Stimulated activated CD8-positive, alpha-beta memory T cell treated with anti-CD3 and anti-CD28 coated beads, Interleukin-4, amount 100 ng/mL, for 4 hours (primary cell): ENCODE measurements at places on chromosomes 4 and X.

DNA sequence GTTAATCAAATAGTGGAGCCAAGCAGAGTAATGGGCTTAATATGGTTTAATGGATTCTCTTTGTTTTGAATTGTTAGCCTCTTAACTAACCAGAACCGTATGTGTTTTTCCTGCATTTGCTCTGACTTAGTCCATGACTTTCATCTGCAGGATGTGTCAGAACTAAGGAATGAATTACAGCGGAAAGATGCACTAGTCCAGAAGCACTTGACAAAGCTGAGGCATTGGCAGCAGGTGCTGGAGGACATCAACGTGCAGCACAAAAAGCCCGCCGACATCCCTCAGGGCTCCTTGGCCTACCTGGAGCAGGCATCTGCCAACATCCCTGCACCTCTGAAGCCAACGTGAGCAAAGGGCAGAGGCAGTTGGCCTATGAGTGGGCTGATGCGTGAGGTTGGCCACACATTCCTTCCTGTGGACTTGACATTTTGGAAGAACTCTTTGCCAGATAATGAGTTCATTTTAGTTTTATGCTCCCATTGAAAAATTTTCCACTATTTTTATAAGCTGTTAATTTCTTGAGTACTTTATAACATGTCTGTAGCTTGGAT lies 9.1 kb downstream of the MED28 start:
- DNase-seq = no peak

DNA sequence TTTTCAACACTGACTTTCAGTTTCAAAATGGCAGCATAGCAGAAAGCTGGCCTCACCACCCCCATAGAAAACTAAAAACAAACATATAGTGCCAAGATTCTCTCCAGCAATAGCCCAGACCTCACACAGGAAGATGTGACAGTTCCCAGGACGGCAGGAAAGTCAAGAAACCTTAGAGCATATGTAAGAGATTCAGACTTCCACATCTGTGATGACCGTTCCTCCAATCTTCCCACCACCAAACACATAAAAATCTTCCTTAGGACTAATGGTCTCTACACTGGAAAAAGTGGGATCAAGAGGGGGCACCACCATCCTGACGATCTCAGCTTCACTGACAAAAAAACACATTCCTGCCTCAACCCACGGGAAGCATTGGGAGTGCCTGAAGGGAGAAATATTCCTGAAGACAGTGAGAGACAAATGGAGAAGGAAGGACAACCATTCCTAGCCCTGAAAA lies 134.1 kb upstream of the CPXCR1 start:
- no peak for DNase-seq

DNA sequence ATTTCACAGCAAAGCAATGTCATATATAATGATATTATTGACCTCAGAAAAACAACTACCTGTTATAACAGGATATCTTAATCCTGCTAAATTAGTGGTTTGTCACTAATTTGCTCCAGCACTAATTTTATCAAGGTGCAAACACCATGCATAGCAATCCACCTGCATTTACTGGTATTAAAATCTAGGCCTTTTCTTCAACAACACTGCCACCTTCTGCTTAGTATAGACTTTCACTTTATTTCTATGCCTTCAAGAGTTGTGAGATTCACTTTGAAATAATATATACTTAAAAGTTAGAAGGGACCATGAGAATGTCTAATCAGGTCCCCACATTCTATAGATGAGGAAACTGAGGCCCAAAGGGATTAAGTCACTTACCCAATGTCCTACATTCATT lies 82.1 kb upstream of the IQCM start:
- DNase-seq = no peak

DNA sequence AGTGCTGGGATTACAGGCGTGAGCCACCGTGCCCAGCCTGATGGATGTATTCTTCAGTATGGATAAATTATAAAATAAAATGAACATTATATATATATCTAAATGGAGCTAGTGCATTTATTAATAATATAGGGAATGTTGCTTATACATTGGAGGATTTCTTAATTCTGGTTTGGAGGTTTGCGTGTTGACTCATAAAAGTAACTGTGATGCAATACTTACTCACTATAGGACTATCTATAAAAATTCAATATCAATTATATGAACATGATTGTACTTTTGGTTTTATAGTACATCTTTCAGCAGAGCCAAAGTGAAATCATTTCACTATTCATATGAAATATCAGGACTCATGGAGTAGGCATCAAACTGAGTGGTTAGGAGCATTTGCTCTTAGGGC lies 3.2 kb upstream of the AREG start:
- DNase-seq = no peak

DNA sequence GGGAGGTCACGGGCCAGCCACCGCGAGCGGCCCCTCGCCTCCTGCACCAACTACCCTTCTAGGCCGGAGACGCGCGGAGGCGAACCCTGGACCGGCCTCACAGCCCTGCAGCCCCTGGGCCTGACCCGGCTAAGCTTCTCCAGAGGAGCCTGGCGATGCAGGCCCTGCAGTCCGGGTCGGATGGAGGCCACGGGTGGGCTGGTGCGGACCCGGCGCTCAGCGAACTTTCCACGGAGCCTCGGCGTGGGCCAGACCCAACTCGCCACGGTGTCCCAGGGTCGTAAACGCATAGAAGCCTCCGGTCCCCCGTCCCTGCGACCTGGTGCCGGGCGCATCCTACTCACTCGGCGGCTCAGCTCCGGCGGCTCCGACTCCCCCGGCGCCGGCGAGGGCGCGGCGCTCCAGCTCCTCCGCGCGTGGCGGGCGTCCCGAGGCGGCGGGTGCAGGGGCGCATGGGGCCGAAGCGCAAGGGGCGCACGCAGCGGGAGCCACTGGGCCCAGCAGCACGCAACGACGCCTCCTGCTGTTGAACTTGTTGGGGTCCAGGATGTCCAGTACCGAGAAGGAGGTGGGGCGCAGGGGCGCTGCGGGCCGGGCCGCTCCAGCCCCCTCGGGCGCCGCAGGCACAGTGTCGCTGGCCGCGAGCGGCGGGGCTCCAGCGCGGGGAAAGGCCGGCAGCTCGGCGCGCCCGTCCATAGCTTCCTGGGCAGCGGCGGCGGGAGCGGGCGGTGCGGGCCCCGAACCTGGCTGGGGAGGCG lies 427 bp downstream of the NKX1-1 start:
- DNase-seq = no peak

DNA sequence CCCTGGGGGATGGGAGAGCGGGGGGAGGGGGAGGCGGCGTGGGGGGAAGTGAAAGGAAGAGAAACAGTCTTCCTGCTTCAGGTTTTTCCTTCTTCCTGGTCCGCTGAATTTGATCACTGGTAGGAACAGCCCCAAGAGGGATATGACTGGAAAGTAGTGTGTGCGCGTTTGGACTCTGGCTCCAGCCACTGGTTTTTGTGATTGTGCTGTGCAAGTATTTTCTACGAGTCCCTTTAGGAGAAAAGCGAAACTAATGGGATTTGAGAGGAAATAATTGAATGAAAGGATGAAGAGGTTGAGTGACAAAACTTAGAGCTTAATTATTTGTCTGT lies 836 bp downstream of the PRRG1 start:
- DNase-seq = no peak

DNA sequence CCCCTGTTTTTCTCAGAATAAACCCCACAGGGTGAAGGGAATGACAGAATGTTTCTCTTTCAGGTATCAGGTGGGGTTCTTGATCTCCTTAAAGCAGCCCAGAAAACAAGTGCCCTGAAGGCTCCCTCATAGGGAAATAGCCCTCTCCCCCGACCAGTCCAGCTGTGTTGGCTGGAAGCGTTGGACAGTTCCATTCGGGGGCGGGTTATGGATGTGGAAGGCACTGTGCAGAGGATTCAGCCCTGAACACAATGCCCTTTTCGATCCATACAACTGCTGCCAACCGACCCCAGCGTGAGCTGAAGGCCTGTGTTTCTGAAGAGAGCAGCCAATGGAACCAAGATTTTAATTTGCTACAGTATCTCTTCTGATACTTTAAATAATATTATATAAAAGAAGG lies 41.5 kb downstream of the SEL1L3 start:
- DNase-seq = no peak

GRCh38 chrX:83077606-83078005 lies 430.5 kb upstream of the POU3F4 start:
- DNase-seq = no peak

DNA sequence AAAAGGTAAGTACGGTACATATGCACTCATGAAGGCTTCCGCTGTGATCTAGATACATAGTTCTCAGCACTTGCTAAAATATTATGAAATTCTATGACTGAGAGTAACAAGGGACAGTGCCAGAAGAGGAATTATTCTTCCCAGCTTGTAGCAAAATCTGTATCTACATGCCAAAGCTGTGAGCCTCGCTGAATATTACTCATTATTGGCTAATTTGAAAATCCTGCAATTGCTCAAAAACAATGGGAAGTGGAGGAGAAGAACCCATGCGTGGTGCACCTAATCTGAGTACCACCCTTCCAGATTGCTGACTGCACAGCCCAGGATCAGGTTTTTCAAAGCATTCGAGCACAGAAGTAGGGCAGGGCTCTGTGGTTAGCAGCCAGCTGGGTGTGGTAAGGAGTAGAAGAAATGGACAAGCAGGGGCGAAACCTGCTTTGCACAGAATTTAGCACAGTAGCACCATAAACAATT lies 17.4 kb upstream of the PDCL2 start:
- DNase-seq = no peak

- no peak for DNase-seq
Observed at GRCh38 chr4:168618577-168619265, 121.9 kb downstream of the PALLD start.

DNA sequence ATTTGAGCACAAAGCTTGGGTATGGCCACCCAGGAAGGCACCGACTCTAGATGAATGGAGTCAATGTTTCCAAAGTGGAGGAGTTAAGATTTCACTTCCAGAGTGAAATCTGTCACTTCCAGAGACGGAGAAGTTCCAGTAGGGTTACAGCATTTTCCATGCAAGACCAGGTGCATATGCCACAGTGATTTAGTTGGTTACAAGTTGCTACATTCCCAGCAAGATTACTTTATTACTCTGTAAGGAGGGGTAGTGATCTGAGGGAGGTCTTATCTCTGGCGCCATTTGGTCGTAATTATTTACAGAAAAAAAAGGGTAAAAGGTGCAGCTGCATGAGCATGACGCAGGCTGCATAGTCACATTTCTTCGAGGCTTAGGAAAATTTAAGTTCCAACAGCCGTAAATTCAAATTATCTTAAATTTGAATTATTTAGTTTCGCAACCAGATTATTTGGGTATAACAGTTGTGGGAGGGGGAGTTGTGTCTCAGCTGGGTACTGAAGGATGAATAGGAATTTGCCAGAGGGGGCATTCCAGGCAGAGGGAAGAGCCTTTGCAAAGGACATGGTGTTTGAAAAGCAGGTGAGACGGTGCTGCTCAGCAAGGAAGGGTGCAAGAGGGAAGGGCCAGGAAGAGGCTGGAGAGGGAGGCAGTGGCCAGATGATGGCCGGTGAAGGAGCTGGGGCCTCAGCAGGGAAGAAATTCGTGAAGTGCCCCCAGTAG lies 17.4 kb upstream of the AFAP1 start:
- no peak for DNase-seq

DNA sequence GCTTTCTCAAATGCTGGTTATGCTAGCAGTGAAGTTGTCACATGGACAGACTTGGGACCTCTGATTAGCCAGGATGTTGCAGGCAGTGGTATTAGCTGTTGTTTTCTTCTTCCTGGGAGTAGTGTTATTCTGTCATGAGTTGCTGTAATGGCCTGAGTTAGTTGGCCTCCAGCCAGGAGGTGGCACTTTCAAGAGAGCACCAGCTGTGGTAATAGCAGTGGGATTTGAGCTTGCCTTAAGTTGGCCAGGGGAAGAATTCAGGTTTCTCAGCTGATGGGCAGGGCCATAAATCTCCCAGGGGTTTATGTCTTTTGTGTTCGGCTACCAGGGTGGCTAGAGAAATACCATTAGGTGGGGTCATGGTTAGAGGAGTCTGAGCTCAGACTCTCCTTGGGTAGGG lies 132.6 kb downstream of the GLUD2 start:
- DNase-seq = no peak

GRCh38 chr4:40182001-40182400 lies 14.8 kb upstream of the RHOH start:
- no peak for DNase-seq

DNA sequence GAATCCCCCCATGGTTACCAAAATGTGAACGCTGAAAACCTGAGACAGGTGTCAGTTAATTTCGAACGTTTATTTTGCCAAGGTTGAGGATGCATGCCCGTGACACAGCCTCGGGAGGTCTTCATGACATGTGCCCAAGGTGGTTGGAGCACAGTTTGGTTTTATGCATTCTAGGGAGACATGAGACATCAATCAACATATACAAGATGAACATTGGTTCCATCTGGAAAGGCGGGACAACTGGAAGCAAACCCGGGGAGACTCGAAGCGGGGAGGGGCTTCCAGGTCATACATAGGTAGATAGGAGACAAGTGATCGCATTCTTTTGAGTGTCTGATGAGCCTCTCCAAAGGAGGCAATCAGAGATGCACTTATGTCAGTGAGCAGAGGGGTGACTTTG lies 11.0 kb upstream of the SH3BP2 start:
- no peak for DNase-seq

DNA sequence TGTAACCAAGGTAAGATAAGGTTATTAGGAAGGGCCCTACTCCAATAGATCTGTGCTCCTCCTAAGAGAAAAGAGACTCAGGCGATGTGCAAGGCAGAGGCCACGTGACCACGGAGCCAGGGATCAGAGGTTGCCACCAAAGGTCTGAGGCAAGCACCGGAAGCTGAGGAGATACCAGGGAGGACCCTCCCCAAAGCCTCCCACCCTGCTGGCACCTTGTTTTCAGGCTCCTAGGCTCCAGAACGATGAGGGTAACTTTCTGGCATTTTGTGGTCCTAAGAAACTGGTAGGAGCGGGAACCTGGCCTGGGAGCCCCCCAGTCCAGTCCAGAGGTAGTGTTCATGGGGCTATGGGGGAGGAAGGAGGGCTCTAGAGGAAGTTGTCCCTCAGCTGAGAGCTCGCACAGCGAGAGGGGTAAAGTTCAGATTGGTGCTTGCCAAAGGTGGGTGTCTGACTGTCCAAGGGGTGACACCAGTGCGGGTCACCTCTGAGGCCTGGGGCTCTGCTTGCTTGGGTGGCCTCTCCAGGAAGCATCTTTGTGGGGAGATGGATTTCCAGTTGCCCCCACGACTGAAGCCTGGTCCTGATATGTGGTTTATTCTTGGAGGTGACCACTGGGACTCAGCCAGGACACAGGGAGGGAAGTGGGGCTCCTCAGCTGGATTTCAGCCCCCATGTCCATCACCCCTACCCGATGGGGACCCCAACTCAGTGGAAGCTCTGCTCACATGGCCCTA lies 7.5 kb upstream of the LETM1 start:
- DNase-seq = no peak

DNA sequence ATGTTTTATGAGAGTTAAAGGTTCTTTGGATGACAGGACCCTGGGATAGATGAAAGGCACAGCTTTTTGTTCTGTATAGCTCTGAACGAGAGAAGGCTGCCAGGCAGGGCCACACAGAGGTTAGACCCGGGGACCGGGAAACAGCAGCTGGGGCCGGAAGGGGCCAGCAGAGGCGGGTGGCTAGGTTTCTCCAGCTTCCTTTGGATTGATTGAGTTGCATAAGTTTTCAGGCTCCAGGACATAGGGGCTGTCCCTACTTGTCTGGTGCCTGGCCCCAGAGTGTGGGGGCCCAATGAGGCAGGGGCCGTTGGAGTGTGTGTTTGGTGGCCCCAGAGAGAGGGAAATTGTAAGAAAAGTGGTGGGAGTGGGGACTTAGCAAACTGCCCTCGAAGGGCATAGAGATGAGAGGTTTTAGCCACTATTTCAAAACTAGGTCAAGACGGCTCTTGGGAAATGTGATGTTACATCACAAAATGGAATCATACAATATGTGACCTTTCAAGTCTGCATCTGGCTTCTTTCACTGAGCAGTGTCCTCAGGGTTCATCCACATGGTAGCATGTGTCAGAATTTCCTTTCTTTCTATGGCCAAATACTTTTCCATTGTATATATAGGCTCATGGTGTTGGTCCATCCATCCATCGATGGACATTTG lies 3.7 kb downstream of the ZFP92 start:
- DNase-seq = no peak
